ENCODE measurements at places on chromosomes 5 and 9.

GRCh38 chr5:179230061-179230461 lies 115.2 kb downstream of the ADAMTS2 start:
- no peak for DNase-seq

- no peak for DNase-seq
Observed at GRCh38 chr9:72996684-72997314, 43.9 kb upstream of the ALDH1A1 start.

DNA sequence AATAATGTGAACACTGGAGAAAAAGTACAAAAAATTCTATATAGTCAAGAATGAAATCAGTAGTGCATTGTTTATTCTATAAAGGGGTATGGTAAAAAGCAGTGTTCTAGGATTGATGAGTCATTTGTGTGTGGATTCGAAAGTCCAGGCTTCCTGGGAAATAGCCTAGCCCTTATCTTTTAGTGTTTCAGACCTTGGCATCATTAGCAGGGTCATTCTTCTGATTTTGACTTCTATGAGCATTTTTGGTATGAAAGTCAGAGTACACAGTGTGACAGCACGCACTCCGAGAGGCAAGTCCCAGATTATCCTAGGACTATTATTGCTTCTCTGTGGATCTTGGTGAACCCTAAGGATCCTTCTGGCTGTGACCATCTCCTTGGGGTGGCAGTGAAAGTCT lies 16.9 kb downstream of the PCSK5 start:
- DNase-seq = no peak

DNA sequence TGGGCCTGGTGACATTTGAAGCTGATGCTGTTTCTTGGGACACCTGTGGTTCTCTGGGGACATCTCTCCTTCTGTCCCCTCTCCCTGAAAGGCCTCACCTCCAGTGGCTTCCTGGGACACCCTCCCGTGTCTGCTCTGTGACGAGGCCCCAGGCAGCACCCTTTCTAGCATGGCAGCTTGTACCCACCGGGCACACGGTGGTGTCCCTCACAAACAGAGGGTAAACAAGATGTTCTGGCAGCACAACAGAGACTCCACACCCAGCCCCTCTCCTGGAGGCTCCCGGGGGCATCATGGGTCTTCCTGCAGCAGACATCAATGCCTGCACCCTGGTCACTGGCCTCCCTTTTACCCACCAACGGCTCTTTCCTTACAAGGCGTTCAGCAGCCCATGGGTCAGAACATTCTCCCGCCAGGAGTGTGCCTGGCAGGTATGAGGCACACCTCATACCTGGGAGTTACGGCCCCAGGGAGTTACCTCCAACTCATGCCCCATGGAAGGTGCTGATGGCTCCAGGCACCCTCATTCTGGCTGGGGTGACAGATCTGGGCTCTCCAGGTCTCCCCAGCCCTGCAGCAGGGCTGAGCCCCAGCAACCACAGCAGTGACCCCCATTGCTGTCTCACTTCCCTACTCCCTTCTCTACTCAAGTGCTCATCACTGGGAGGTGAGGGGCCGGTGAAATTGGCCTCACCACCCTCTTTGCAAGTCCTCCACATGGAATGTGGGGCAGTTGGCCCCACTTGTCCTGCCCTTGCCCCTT lies 51.1 kb downstream of the BARX1 start:
- no peak for DNase-seq

GRCh38 chr9:126497660-126498275 lies 116.0 kb upstream of the LMX1B start:
- no peak for DNase-seq

DNA sequence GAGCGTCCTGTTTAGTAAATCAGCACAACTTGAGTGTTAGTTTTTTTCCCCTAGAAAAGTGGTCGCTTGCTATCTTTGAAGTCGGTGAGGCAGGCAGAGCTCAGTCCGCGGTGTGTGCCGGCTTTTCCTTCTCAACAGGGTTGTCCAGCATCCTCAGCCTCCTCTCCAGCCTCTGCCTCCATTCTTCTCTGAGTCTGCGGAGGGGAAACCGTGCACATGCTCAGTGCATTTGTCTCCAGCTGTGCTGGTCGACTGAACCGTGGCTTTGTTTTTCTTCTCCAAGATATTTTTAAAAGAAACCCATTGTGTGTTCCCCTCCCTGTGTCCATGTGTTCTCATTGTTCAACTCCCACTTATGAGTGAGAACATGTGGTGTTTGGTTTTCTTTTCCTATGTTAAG lies 25.3 kb downstream of the FAM240B start:
- DNase-seq = no peak

DNA sequence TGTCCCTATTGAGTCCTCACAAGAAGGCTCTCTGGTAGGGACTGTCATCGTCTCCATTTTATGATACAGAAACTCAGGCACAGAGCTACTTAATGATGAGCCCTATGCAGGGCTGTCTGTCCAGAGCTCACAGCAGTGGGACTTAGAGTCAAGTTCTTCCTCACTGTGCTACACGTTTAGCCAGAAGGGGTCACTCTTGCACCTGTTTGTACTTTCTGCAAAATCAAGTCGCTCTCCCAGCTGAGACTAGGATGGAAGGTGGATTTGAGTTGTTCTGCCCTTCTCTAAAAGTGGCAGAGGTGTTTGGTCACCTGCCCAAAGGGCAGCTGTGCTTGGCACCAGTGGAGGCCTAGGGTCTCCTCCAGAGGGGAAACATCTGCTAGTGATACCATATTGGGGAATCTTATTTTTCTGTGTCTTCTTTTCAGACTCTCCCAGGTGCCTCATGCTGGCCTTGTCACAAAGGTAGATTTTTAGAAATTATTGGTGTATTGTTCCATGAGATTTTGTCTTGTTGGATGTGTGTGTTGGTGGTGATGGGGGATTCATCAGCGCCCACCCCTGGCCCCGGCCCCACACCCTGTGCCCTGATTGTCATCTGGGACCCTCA lies 104.2 kb downstream of the PPARGC1B start:
- DNase-seq = peak; percentile 41

DNA sequence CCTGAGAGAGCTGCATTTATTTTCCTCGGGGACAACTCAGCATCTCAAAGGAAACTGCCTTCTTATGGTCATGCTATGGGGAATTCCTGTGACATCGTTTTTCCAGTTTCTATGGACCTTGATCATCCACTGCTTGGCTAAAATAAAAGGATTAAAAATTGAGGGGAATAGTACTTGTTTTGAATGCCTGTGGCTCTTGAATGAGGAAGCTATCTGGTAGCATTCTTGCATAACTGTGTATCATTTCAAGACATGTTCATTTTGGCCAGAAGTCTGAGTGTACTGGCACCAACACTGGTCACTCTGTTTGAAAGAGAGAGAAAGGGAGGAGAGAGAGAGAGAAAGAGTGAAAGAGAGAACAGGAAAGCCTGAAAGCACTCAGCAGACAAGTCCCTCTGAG lies 116.7 kb downstream of the DOCK2 start:
- no peak for DNase-seq

DNA sequence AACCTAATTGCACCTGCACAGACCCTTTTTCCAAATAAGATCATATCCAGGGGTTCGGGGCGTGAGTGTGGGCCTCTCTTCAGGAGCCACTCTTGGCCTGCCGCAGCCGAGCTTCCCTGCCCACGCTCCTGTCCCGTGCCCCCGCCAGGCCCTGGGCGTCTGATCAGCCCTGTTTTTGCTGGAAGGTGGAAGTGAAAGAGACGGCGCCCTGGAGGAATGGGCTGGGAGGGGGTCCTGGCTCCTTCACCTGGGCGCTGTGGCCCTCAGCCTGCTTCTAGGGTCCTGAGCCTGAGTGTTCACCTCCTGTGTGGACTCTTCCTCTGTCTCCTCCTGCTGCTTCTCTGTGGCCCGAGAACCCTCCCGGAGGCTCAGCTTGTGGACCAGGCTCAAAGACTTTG lies 11.2 kb upstream of the COL5A1 start:
- no peak for DNase-seq

DNA sequence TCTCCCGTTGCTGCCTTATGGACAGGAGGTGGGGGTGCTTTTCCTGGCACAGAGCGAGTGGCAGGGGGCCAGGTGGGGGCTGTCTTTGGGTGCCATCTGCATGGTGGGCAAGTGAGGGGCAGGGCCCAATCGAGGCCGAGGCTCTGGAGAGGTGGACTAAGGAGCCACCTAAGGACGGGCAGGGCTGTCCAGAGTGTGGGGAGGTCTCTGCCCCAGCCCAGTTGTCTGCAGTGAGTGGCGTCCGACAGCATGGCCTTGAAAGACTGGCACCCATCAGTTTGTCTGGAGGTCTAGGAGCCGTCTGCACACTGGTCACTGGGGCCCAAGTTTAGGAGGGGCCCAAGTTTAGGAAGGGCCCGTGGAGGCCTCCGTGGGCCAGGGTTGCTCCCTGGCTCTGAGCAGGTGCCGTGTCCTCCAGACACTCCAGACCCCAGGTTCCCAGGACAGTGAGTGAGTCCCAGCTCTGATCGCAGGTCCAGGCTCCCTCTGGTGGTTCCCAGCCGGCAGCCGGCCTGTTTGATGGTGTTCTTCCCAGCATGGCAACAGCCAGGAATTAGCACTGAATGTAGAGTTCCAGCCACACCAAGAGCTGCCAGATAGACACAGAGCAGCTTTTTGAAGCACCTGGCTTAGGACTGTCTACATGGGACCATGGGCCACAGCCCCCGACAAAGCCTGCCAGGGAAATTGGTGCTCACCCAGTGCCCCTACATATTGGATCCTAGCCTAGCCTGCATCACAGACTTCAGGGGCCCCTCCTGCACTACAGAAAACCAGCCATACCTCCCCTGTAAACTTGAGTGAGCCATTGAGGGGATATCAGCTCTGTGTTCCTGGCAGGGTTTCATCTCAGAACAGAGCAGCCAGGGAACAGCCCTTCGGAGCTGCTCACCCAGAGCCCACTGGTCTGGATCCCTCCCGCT lies 120.9 kb downstream of the WNK2 start:
- no peak for DNase-seq

GRCh38 chr5:172852490-172853354 lies 18.7 kb downstream of the ERGIC1 start:
- DNase-seq = no peak

GRCh38 chr9:79384501-79384900 lies 187.3 kb upstream of the TLE4 start:
- no peak for DNase-seq

GRCh38 chr5:145787507-145787906 lies 47.6 kb downstream of the PRELID2 start:
- DNase-seq = no peak

- DNase-seq = no peak
Observed at GRCh38 chr5:72785801-72786200, 30.7 kb upstream of the TNPO1 start.

- no peak for DNase-seq
Observed at GRCh38 chr5:115568668-115569067, 24.1 kb upstream of the FEM1C start.

DNA sequence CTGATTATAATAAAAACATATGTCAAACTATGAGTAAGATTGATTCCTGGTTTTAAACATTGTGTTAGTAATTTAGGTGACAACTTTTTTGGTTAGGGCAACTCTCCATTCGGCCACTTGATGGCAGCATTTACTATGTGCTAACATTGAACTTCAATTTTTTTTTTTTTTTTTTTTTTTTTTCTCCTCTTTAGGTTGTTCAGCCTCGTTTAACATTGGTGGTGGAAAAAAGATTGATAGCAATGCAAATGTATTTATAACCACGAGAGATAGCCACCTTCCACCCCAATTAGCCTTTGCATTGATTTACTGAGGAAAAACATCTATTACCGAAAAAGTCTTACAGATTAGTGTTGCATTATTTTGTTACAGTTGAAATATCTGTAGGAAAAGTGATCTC lies 159.1 kb downstream of the CSNK1G3 start:
- no peak for DNase-seq

DNA sequence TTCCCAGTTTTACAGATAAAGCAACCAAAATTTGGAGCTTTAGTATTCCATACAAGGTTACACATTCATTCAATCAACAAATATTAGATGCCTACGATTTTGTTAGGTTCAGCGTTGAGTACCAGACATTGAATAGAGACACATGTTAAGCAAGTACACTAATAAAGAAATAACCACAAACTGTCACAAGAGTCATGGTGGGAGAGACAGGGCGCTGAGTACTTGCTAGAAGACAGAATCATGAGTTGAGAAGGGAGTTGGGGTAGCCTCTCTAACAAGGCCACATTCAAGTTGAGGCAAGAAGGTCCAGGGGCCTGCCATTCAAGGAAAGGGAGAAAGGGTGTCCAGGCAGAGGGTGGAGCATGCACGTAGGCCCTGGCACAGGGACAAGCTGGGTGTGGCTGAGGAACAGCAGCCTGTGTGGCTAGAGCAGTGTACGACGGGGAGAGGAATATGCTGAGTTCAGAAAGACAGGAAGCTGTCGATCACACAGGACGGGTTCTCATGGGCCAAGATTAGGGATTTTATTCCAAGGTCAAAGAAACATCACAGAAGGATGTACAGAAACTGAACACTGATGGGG lies 17.0 kb downstream of the CDK5RAP2 start:
- no peak for DNase-seq

GRCh38 chr5:176590035-176590717 lies 19.8 kb downstream of the GPRIN1 start:
- DNase-seq = no peak

- no peak for DNase-seq
Observed at GRCh38 chr5:149664083-149664482, 66.0 kb upstream of the PPARGC1B start.

DNA sequence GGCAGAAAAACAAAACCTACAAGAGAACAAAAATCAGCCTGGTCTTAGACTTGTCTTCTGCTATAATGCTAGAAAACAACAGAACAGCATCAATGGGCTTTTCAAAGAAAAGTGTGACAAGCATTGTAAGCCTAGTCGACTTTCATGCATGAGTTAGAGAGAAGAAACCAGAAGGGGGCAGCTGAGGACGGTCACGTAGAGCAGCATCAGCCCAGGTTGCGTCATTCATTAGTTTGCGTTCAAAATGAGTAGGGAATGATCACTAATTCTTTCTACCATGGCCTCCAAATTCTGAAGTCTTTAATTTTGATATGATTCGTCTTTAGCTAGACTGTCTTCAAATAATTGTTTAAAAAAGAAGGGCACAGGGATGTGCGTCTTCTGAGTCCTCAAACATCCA lies 4.7 kb upstream of the ISCA1 start:
- no peak for DNase-seq

DNA sequence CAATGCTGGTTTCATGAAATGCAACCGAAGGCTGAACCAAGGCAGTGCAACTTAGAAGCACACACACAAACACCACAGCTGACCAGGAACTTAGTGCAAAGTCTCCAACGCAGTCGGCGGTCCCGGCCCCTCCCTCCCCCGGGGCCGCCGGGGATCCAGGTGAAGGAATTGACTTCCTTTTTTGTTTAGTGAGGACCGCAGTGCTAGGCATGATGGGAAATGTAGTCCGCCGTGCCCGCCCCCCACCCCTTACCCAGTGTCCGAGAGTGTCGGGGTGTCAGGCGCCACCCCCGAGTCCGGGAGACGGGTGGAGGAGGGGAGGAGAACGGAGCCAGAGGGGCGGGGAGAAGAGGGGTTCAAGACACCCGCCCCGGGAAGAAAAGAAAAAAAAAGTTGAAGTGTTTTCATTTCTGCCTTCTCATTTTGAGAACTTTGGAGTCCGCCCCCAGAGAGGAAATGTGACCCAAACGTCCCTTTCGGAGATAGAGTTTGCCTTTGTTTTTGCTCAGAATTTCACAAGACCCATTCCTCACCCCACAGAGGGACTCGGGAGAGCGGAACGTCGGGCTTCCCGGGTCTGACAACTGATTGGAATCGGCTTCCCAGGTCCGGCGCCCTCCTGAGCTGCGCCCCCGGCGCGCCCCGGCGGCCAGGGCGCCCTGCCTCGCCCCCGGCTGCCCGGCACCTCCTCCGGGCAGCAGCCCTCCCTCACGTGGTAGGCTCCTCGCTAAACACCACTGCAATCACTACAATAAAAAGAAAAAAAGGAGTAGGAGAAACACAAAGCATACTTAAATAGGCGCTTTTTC lies 2.0 kb downstream of the IER5L start:
- DNase-seq = peak; percentile 69

- no peak for DNase-seq
Observed at GRCh38 chr5:180611140-180611850, 20.0 kb upstream of the SCGB3A1 start.
